Right forelimb (tissue), 1 donor: ENCODE measurements at places on chromosomes 3 and 15.

DNA sequence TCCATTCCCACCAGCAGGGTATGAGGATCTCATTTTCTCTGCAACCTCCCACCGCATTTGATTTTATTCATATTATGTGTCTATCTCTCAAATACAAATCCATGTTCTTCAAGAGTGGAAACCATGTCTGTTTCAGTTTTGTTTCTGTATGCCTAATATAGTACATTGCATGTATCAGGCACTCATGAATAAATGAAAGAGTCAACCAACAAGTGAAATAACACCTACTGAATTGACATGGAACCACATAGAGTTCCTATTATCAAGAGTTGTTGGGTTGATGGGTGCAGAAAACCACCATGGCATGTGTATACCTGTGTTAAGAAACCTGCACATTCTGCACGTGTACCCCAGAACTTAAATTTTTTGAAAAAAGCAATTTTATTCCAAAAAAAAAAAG is 466.8 kb downstream of the LPP start:
- no peak for DNase-seq

GRCh38 chr15:72813345-72814004 is 29.9 kb upstream of the ADPGK start:
- no peak for DNase-seq

DNA sequence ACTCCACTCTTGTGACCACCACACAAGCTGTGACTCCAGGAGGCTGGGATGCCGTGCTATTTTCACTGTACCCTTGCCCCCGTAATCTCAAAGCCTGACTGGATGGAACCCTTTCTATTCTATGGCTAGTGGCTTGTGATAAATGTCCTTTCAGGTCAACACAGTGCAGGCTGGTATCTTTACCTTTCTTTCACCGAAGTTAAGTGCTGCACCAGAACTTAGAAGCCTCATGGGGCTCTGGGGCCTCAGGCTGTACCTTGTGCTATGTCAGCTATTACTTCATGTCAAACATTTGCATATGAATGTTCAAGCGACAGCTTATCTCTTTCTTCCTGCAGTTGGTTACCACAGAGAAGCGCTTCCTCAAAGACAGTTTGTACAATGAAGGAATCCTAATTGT is 66.8 kb downstream of the RPL39L start:
- DNase-seq: no peak

DNA sequence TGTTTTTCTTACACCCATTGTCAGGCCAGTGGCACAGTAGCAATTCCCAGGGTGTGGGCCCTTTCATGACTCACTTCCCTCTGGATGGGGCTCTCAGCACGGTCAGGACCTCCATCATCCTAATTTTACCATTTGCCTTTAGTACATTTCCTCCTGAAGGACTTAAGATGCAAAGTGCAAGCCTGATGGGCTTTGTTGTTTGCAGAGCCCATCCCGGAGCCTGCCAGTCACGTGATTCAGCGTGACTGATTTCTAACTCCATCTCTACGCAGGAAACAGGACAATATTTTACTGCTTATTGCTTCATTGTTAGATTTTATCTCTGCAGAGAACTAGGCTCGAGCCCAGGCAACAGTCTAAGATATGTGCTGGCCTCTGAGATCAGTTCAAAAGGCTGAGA is 223.7 kb downstream of the PDZRN3 start:
- no peak for DNase-seq

GRCh38 chr15:41852736-41853590 is 14.3 kb downstream of the PLA2G4B start:
- DNase-seq: no peak

GRCh38 chr15:81425905-81426304 is 51.9 kb upstream of the TMC3 start:
- DNase-seq: no peak

DNA sequence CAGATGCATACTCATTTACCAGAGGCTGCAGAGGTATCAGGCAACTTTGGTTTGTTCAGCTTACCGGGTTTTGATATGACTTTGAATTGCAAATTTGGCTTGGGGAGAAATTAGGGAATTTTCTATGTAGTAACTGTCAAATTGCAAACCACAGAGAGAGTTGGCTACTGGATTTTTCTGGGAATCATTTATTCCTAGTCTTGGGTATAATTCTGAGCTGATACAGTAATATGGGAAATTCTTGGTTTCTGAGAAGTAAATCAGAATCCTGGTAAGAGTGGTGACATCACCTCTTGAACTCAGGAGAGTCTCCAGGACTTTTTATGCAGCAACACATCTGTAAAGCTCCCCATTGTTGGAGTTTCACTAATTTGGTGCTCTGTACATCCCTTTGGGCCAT is 39.0 kb downstream of the GAP43 start:
- no peak for DNase-seq

DNA sequence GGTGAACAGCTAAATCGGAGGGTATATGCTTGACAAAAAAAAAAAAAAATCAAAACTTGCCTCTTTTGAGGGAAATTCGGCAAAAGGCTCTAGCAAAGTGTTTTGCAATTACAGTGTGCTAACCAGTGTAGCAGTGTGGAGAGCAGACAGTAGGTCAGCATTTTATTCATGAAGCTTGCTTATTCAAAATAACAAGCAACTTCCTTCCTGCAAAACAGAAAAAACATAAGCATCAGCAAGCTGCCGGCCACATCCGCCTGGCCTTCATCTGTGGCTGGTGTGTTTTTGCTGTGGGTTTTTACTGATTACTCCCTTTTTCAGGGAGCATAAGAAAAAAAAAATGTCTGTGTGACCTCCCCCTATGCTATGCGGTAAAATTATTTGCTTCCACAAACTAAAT is 434.1 kb downstream of the OCA2 start:
- no peak for DNase-seq

GRCh38 chr3:151297429-151297828 is 19.1 kb upstream of the P2RY14 start:
- no peak for DNase-seq

DNA sequence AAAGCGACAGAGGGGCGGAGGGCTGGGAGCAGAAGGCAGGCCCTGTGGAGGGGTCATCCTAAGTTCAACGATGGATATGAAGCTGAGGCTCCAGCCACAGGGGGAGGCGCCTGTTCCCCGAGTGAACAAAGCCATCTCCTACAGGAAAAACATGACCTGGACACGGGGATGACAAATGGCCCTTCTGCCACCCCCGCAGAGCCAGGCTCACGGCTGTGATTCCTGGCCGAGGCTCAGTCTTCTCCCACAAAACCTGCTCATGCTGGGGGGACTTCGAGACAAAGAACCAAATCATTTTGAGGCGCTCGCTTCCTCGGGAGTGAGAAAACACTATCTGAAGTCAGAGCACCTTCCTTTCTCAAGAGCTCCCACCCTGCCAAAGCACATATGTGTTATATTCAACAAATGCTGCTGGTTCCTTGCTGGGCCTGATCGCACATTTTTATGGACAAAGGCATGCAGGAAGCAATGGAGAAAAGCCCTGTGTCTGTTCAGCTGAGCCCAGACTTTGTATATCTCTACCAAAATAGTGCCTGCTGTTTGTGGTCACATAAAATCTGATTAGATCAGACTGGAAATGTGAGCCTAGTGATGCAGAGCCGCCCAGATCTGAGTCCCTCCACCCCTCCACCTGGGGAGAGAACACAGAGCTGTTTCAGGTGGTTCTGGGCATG is 5.6 kb downstream of the RBP1 start:
- DNase-seq: peak; percentile 65

- DNase-seq: no peak
Measured at GRCh38 chr3:72487946-72488737, 360.1 kb downstream of the SHQ1 start.

DNA sequence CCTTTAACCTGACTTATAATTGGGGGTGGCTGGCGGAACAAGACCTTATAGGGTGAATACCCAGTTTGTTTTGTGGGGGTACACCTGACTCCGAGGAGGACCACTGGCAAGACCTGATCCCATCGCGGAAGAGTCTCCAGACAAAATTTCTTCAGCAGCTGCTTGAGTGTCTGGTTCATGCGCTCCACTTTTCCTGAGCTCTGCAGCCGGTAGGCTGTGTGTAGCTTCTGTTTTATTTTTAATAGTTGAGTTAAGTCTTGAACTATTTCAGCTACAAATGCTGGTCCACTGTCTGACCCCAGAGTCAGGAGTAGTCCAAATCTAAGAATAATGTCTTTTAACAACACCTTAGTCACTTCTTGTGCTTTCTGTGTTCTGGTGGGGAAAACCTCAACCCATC is 21.2 kb upstream of the NOX5 start:
- no peak for DNase-seq

DNA sequence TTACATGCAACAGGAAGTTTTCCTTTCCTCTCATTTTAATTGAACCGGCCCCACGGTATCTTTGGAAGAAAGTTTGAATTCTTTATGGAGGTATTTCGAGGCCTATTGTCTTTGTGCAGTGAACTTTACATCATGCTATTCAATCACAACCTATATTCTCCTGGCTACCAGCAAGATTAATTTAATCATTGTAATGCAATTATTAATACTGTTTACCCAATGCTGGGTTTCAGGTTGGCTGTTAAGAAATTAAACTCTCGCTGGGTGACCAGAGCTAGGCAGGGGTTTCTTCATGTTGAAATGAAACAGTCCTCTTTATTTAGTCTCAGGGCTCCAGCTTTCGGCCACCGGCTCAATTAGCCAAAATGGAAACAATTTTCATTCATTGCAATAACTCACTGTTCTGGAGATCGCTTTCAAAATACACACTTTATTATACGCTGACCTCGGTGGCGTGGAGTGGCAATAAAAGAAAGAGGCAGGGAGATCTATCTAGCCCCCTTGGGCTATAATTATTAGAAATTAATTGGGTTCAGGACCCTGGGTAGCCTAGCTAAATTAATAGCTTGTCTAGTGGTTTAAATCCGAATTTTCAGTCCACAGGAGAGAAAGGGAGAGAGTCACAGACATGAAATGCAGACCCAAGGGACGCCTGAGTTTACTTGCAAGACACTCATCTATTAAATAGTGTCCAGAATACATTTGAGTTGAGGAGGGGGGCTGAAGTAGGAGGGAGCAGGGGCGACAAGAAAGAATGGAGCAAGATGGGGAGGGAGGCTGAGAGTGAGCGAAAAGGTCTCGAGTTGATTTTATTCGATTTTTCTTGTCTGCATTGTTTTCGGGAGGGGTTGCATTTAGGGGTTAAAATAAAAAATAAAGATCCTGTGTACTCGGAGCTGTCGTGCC is 3.9 kb upstream of the MECOM start:
- no peak for DNase-seq

DNA sequence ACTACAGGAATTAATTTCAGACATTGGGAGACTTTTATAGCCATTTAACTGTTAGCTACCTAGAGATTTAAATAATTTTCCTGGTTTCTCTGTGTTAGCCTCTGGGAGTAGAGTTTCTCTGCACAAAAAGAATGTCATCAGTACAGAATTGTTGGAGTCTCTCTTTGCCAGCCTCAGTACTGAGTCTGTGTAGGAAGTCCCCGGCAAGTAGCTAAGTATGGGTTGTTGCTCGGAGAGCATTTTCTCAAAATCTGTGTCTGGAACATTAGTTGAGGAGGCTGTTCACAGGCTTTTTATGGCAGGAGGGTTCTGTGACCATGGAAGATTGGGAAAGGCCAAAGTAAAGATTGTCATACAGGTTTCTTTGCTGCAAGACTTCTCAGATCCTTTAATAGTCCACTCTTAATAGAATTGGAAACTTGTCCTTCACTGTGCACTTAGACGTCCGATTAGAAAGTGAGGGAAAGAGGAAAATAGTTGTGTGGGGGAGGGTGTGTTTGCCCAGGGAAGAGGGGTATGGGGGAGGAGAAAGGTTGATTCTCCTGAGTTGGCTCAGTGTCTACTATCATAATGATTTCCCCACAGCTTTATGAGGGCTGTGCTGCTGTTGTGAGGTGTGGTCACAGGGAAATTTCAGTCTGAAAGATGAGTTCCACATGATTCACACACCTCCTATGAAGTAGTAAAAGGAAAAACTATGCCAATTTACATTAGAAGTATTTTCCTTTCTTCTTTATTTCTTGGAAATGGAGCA is 207.1 kb downstream of the PTPRG start:
- DNase-seq: no peak
